ENCODE measurements at places on chromosomes 5 and 9.

DNA sequence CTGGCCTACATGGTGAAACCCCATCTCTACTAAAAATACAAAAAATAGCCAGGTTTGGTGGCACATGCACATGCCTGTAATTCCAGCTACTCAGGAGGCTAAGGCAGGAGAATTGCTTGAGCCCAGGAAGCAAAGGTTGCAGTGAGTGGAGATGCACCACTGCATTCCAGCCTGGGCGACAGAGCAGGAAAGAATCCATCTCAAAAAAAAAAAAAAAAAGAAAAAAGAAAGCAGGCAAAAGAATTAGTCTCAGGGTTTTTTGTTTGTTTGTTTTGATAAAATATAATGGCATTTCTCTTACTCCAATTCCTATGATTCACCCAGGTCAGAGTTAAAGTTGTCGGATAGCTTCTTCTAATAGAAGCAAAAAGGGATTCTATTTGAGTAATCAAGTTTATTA is 67.0 kb upstream of the ATG10 start:
- no peak for DNase-seq

GRCh38 chr5:6194906-6195612 is 183.3 kb downstream of the MED10 start:
- DNase-seq, result no peak

GRCh38 chr5:180396926-180397325 is 43.8 kb upstream of the GFPT2 start:
- DNase-seq, result no peak

DNA sequence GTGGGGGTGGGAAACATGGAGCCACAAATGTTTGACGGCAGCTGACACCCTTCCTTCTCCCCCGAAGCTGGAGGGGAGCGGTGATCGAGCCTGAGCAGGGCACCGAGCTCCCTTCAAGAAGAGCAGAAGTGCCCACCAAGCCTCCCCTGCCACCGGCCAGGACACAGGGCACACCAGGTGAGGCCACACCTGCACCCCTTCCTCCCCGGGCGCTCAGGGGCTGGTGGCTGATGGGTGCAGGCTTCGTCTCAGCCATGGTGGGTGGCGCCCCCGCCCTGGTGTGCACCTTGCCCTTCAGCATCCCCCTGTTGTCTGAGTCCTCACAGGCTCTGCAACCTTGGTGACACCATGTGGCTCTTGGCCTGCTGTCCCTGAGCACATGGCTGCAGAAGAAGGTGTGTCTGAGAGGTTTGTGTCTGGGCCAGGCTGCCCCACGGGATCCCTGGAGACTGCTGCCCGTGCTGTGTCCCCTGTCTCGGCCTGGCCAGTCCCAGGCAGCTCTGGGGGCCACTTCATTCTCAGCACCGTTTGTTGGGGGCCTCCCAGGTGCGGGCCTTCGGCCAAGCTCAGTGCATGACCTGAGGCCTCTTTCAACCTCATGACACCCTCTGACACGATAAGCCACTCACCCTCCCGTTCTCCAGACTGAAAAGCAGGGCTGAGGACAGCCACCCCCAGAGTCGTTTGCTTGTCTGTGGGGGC is 11.1 kb downstream of the MAN1B1 start:
- DNase-seq, result no peak

- DNase-seq, result peak; percentile 29
Measured at GRCh38 chr5:88269222-88269771, 652 bp upstream of the TMEM161B start.

GRCh38 chr5:61677220-61677619 is 345.2 kb downstream of the ZSWIM6 start:
- no peak for DNase-seq

DNA sequence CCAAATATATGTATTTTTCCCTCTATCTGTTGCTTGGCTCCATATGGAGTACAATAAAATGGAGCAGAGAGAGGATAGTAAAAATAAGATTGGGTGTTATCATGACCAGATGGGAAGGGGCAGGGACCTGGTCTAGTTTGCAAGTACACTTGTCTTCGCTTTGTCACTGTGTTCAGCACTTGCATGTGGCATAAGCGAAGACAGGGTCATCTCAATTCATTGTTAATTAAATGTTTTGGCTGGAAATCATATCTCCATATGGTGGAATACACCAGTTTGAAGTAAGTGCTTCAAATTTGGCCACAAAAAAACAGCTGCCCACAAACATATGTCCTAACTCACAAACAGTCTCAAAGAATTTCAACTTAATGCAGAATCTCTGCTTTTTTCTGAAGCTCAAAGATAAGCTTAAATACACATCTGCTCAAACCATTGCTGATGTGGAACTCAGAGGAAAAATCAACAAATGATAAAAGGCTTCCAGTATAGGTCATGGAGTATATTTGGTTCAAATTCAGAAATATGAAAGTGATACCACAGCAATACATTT is 865.4 kb downstream of the TLE4 start:
- DNase-seq, result no peak

- peak; percentile 18 for DNase-seq
Measured at GRCh38 chr5:56279291-56279690, 46.2 kb upstream of the ANKRD55 start.

DNA sequence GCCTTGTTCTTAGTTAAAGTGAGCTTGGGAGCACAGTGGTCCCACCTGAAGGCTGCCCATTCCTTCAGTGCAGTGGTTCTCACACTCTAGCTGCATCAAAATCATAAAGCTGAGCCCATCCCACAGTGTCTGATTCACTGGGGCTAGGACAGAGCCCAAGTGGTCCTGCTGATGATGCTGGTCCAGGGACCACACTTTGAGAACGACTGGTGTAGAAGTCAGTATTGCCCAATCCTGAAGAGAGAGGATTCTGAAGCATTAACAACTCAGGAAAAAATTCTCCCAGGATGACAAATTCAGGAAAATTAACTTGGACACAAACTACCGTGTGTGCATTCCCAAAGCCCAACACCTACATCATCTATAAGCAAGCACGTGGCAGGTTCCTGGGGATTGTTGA is 176.2 kb downstream of the GABBR2 start:
- DNase-seq, result no peak

DNA sequence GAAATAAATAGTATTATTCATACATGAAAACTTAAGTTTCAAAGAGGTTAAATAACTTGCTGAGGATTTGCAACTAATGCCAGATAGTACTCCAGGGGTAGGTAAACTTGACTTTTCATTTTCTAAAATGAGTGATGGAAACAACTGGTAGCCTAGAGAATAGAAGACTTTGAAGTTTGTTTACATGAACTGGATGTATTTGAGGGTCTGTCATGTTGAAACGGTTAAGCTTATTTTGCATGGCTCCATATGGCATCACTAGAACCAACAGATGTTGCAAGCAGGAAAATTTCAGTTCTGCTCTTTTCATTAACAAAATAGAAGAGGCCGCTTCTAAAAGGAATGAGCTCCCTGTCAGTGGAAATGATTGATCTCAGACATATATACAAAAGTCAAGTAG is 105.1 kb upstream of the SGCD start:
- no peak for DNase-seq

- DNase-seq, result peak; percentile 51
Measured at GRCh38 chr9:133703591-133704399, 34.4 kb downstream of the SARDH start.

DNA sequence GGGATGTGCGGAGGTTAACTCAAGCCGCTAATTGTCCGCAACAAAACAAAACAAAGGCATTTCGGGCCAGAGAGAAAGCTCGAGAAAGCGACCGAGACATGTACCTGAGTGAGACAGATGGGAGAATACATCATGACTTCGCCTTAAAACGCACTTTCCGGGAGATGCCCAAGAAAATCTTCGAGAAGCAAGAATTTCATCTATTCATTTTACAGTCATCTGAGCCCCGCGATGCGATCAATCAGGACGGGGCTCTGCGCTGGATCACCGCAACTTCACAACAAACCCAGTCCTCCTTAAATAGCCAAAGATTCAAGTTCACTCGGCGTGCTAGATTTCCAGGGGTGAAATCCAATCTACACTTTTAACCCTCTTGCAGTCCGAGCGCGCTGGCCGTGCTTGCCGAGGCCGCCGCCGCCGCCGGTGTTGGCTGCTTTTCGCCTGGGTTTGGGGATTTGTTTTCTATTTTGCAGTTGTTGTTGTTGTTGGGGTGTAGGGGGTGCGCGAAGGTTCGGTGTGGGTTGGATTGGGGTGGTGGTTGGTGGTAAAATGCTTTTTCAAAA is 482 bp downstream of the NFIB start:
- DNase-seq, result no peak

- DNase-seq, result no peak
Measured at GRCh38 chr5:29984156-29984540, 1209.3 kb upstream of the CDH6 start.

DNA sequence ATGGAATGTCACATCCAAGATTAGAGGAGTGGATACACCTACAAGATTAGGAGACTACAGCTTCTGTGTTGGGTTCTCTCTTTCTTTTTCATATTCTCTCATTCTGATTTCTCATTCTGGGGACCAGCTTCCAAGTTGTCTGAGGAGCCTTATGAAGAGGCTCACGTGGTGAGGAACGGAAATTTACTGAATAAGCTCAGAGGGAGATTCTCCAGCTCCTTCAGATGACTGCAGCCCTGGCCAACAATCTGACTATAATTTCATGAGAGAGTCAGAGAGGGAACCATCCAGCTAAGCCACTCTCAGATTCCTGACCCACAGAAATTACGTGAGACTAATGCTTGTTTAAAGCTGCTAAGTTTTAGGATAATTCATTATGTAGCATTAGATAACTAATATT is 27.1 kb upstream of the TENT2 start:
- DNase-seq, result no peak
